CD4-positive, alpha-beta T cell treated with Interferon gamma for 1 hour (primary cell): ENCODE measurements at places on chromosomes 13 and 19.

GRCh38 chr19:2186071-2186846 is 22.5 kb downstream of the DOT1L start:
- DNase-seq: no peak

- no peak for DNase-seq
Observed at GRCh38 chr19:50266896-50267295, 62.3 kb downstream of the KCNC3 start.

- DNase-seq: no peak
Observed at GRCh38 chr19:4922530-4923275, 13.4 kb downstream of the UHRF1 start.

GRCh38 chr13:109728791-109729731 is 57.3 kb downstream of the IRS2 start:
- DNase-seq: no peak

DNA sequence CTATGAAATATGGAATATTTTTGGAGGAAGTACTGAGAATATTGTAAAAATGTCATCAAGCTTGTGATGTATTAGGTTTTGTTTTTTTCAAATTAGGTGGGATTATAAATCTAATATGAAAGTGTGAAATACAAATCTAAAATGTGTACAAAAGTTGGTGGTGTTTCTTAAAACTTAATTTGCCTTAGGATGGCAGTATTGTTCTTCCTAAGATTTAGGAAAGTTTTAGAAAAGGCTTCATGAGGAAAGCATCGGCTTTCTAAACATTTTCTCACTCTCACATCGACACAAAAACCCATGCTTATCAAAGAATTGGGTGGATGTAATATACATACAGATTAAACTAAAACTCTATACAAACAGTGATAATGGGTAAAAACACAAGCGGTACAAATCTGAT is 972.0 kb upstream of the PCDH20 start:
- DNase-seq: no peak

GRCh38 chr19:46186101-46186716 is 38.2 kb downstream of the IGFL2 start:
- no peak for DNase-seq

- DNase-seq: no peak
Observed at GRCh38 chr19:2100719-2101061, 4.0 kb downstream of the IZUMO4 start.

GRCh38 chr19:12772323-12772722 is 3.0 kb downstream of the HOOK2 start:
- no peak for DNase-seq

GRCh38 chr19:21581646-21582240 is 76.3 kb downstream of the ZNF429 start:
- no peak for DNase-seq

- no peak for DNase-seq
Observed at GRCh38 chr19:32303193-32303592, 42.2 kb upstream of the ZNF507 start.

DNA sequence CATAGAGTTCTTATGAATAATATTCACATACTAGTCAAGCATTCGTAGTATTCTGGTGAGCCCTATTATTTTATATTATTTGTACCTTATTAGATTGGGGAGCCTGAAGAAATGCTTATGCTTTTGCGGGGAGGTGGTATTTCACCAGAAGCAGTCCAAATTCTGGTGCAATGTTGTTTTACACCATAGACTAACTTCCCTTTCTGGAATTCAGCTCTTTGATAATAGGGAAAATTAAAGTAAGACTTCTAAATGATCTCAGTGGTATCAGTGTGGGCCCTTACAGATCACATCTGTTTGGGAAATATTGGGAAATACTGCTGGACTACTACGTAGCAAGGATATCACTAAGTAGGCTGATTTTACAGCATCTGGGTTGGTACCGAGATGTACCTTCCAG is 34.2 kb downstream of the KCTD12 start:
- DNase-seq: no peak

GRCh38 chr19:14395710-14396336 is 14.6 kb downstream of the ADGRE5 start:
- peak; percentile 53 for DNase-seq

DNA sequence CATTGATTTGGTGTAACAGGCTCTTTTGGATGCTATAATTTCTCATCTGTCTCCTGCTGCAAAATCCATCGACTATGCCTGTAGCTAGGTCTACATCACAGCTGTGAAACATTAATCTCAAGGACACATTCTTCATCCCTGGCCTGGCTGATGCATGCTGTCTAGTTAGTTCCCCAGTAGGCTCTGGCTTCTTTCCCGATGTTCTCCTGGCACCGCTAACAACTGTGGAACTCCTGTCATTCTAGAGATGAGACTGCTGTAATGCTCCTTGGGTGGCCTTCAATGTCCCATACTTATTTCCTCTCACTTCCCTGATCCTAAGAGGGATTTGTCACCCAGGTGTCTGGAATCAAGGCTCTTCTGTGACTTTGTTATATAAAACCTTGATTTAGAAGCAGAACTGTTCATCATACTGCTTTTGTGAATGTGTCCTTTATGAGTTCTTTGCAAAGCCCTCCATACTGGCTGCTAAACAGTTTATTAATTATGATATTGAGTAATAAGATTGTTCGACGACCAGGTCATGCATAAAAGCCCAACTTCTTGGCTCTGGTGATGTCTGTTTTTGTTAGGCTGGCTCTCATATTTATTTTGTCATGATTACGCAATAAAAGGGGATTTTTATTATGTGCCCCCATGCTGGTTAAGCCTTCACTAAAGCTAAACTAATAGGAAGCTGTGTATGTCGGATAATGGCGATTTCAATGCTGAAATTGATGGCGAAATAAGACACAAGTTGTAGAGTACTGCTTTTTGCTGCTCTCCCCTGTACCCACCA is 227.5 kb downstream of the DCT start:
- DNase-seq: no peak

DNA sequence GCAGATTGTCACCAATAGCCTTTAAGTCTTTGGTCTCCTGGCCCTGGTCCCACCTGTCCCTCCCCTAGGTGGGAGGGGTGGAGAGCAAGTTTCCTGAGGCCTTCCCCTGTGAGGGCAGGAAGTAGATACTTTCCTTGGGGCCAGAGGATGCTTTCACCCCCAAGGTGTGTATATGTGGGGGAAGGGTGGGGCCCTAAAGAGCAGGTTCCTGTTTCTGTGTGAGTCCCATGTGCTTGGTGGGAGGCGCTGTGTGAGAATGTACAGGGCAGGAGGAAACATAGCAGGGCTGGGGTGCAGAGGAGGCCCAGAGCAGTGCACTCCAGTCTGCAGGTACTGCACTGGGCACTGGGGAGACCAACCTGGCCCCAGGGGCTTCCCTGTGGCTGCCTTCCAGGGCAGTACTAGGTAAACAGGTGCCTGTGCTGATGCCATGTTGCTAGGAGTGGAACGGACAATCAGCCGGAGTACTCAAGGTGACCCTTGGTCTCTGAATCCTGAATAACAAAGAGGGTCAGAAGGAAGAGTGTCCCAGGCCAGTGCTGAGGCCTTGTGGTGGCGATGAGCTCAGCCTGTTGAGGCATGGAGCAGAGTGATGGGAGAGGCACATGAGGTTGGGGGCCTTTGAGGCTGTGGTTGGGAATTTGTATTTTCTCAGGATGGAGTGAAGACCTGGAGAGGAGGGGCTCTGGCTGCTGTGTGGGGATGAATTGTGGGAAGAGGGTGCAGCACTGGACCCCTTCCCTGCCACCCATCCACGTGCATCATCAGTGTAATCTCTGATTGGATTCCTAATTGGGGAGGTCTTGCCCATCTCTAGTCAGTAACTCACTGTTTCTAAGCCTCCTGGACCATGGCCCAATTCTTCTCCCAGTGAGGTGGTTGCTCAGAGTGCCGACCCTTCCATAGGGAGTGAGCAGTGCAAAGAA is 5.1 kb downstream of the EGLN2 start:
- DNase-seq: peak; percentile 86

DNA sequence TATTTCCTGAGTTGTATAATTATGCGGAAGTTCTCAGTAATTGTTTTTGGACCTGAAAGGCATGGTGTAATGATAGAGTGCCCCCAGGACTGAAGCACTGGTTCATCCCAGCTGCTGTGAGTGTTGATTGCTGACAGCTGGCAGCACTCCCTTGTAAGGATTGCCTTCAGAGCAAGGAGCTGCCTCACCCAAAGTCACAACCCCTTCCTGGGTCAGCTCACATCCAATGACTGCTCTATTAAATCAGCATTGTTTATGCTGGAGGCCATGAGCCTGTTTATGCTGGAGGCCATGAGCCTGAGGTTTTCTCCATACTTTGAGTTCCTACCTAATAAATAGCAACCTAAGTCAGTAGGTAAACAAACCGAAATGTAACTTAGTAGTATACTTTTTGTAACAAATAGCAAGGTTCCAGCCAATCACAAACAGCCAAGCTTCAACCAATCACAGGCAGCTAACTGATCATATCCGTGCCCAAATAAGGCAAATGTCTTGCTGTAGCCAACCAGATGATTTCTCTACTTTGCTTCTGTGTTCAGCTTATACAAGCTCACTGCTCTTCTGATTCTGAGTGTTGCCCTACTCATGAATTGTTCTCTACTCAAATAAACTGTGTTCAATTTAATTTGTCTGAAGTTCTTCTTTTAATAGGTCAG is 11.7 kb upstream of the SPACA6 start:
- DNase-seq: no peak

GRCh38 chr13:99086267-99087097 is 108.6 kb upstream of the DOCK9 start:
- peak; percentile 75 for DNase-seq

GRCh38 chr19:46753420-46754155 is 7.3 kb upstream of the STRN4 start:
- peak; percentile 65 for DNase-seq

GRCh38 chr13:31913459-31913858 is 118.1 kb upstream of the FRY start:
- no peak for DNase-seq

GRCh38 chr19:45496349-45496953 is 396 bp downstream of the RTN2 start:
- no peak for DNase-seq

DNA sequence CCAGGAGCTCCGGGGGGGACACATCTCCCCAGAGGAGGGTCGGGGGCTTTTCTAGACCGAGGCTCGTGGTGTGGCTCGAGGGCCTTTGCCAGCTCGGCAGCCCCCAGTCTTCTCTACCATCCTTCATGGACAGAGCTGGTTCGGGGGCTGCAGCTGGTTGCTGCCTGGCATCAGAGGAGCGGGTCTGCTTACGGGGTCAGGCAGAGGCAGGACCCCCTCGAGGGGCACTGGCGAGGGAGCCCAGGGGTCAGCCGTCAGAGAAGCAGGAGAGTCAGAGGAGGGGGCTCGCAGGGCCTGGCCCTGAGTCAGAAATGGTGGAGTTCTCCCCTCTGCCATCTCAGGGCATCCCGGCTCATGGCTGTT is 123.5 kb downstream of the KDM4B start:
- no peak for DNase-seq

GRCh38 chr13:32150239-32150638 is 118.7 kb downstream of the FRY start:
- no peak for DNase-seq

- no peak for DNase-seq
Observed at GRCh38 chr13:113410472-113411201, 42.7 kb downstream of the ADPRHL1 start.

- no peak for DNase-seq
Observed at GRCh38 chr13:27352698-27353097, 71.7 kb upstream of the GTF3A start.

DNA sequence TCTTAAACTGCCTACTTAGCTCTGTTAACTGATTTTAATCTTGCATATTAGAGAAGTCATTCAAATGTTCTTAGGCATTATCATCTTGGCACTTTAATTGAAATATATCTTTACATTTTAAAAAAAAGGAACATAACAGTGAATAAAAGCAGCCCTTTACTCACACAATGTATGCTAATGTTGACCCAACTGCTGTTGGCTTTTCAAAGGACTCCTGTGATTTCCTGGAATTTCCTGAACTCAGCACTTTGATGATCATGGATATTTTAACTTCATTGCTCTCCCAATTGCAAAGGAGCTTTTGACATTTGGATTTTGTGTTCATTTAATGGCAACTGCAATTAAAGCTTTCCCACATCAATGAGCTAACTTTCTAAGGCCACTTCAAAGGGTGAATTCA is 1230.3 kb downstream of the DIAPH3 start:
- no peak for DNase-seq

- peak; percentile 54 for DNase-seq
Observed at GRCh38 chr13:22278336-22278929, 607.6 kb downstream of the FGF9 start.

DNA sequence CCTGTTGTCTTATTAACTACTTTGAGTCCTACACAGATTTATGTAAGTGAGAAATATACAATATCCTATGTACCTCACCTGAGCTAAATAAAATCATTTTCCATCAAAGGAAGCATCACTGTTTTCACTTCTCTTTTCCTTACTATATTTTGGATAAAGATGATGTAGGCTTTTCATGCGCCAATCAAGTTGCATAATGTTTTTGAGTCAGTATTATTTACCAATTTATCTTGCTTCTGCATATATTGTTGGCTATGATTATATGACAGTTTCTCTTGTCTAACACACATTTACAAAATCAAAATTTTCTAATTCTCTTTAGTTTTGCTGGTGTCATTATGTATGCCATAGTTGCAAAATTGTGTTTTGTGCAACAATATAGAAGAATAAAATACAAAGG is 67.9 kb upstream of the FRY start:
- no peak for DNase-seq

DNA sequence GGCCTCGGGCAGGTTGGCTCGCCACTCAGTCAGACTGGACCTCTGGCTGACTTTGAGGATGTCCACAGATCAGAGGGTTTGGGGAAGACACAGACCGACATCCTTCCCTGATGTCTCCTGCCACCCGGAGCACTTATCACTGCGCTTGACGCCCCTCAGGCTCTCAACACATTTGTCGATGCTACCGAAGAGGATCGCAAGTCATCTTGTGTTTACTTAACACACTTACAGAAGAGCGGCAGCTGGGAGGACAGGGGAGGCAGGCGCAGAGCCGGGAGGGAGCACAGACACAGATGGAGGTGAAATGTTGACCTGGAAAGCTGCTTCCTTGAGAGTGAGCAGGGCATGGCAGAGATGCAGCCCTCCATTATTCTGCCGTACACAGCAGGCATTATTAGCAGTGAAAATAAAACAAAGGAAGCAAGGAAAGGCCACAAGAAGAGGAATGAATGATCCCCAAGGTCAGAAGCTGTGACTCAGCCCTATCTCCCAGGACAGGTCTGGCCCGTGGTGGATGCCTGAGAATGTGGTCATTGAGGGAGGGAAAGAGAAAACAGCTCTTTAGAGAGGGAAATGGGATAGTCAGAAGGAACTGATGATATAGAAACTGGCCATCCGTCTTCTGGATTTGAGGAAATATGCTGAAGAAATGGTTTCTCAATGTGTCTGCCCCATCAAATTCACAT is 549.5 kb upstream of the ARGLU1 start:
- DNase-seq: no peak

DNA sequence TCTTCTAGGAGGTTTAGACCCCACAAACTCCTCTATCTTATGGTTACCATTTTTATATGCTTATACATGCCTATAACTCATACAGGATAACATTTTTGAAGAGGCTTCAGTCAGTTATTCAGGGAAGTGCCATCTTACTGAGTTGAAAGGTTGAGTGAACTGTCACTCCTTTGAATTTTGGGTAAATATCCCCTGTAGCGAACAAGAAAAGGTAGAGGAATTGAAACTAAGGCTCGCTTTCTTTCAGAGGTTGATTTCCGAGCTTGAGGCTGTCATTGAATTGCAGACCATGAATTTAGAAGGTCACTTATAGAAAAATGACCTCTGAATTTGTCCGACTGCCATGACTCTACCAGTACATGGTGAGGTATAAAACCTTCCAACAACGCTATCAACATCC is 35.1 kb downstream of the MICU2 start:
- DNase-seq: no peak

GRCh38 chr13:85662186-85662585 is 137.0 kb downstream of the SLITRK6 start:
- DNase-seq: no peak

GRCh38 chr13:88736026-88736425 is 1064.9 kb downstream of the SLITRK5 start:
- DNase-seq: no peak
